Stimulated activated CD4-positive, alpha-beta T cell treated with anti-CD3 and anti-CD28 coated beads, Interleukin-2, amount 100 ng/mL, for 24 hours (primary cell): ENCODE measurements at places on chromosomes 6 and 20.
A peak's percentile ranks its signal among the peaks of the same experiment; 100 is the strongest.

GRCh38 chr6:5493806-5494205 is 232.5 kb downstream of the FARS2 start:
- DNase-seq: no peak

DNA sequence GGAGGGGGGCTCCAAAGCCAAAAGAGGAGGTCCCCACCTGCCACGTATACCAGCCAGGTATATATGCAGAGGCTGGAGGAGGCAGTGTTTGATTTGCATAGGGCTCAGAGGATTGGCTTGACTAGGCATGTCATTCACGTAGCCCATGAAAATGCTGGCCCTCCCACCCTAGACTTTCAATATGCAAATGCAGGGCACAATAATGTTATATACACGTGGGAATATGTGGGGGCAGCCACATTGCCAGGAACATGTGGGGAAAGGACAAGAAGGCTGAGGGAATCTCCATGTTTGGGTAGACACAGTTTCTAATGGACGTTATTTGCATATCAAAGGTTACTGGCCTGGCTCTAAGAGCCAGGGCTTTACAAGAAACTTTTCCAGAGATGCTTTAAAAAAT is 301.8 kb downstream of the FARS2 start:
- no peak for DNase-seq

DNA sequence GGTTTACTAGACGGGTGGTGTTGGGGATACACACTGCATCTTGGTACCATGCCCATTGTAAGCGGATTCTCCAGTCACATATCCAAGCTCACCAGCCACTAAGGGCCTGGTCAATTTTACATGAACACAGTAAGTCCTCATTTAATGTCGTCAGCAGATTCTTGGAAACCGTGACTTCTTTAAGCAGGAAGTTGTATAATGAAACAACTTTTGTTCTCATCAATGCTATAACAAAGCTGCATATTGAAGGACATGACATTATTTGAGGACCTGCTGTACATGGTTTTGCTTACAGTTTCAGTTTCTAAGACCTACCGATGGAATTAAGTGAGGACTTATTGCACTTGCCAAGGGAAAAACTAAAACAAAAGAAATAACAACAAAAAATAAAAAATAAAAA is 295.6 kb downstream of the SYNE1 start:
- no peak for DNase-seq

DNA sequence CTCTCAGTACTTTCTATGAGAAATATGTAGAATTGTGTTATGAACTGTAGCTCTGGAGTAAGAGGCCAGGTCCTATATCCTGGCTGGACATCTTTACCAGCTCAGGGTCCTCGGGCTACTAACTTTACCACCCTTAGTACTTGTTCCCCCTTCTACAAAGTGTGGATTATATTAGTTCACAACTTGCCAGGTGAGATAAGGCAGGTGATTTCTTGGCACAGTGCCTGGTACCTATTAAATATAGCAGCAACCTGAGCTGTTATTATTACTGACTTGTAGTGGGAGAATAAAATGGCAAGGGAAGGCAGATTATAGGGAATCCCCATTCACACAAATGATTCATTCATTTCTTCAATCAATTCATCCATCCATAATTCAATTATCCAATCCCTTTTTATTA is 150.1 kb downstream of the DOK5 start:
- DNase-seq: no peak

GRCh38 chr20:11445161-11445560 is 472.5 kb upstream of the BTBD3 start:
- DNase-seq: no peak

DNA sequence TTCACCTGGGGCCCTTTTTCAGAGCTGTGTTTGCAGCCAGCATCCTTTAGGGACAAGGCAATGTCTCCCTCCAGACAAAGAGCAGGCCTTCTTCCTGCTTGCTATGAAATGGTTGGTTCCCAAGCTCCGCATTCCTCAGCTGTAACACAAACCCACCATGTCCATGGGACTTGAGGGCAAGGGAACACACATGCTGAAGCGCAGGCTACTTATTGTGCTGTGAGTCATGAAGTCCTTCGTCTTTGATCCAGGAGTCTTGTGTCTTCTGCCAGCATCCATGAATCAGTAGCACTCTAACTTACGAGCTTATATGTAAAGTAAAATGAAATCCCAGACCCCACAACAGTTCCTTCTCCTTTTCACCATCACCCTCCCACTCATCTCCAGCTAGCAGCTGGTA is 59.0 kb downstream of the ANKRD60 start:
- DNase-seq: no peak

DNA sequence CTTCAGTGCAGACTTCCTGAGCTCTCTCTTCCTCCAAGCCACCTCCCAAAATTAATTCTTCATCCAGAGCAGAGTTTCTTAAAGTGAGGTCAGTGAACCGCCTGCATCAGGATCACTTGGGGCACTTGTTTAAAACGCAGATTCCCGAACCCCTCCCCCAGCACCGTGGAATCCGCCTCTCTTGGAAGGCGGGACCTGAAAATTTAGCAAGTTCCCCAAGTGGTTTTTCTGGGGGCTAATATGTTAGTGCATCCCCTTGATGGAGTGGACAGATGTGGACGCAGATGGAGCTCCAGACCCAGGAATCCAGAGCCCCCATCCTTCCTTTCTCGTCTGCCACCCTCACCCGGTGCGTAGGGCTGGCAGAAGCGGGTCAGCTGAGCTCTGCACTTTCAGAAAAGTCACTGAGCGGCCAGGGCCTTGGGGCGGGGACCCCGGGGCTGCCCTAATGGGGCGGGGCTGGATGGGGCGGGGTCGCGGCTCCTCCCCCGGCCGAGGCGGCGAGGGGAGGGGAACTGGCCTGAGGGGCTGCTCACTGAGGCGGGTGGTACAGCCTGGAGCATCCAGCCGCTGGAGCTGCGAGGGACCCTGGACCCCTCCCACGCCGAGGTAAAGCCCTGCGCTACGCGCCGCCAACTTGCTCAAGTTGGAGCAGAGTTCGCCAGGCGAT is at the start of the genes DEFB124 and REM1:
Gene DEFB124 (minus strand): TSS at position 370 of the 670 bp plus-strand sequence. CDS start 2,114 bp downstream, outside the sequence.
Gene REM1 (plus strand): TSS at position 531 of the 670 bp plus-strand sequence. CDS start 1,158 bp downstream, outside the sequence.
- no peak for DNase-seq

GRCh38 chr6:18034798-18035202 is 47.4 kb upstream of the KIF13A start:
- DNase-seq: no peak

DNA sequence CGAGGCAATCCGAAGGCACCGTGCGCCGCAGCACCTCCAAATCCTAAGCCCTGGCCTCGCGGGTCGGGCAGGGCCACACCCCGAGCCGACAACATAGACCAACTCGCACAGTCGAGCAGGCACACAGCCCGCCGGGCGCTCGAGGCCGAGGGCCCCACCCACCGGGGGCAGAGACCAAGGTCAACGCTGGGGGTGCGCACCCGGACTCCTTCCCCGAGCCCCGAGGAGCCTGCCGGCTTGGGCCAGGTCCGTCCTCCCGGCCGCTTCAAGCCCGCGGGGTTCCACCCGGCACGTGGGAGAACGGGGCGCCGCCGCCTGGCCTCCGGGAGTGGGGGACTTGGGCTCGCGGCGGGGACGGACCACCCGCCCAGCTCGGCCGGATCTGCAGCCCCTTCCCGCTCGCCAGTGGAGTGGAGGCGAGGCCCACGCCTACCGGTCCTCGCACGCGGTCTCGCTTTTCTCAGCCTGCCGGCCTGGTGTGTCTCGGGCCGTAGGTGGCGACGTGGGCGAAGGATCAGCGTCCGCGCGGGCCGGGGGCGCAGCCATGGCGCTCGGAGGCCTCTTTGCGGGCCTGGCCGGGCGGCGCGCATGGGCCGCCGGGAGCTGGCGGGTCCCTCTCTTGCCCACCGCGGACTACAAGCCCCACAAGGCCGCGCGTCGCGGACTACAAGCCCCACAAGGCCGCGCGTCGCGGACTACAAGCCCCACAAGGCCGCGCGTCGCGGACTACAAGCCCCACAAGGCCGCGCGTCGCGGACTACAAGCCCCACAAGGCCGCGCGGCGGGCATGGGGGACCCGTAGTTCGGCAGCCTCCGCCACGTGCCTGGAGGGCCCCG is at the start of gene UCKL1:
Gene UCKL1 (minus strand): TSS at position 590 of the 837 bp plus-strand sequence. CDS start 44 bp downstream, at position 546.
- peak; percentile 89 for DNase-seq

DNA sequence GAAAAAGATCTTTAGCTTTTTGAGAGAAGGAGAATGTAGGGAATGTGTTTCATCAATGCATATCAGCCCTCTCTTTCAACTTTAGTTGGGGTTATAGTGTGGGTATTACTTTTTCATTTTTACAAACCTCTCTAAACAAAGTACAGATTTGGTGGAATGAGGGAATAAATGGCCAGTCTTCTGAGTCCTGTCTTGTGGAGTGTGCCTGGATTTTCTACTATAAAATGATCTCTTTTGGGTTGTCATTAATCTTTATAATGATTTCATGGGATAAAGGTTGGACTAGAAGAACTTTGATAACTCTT is 209.3 kb downstream of the RNF144B start:
- DNase-seq: no peak

GRCh38 chr6:154632119-154632518 is 101.1 kb upstream of the SCAF8 start:
- no peak for DNase-seq

DNA sequence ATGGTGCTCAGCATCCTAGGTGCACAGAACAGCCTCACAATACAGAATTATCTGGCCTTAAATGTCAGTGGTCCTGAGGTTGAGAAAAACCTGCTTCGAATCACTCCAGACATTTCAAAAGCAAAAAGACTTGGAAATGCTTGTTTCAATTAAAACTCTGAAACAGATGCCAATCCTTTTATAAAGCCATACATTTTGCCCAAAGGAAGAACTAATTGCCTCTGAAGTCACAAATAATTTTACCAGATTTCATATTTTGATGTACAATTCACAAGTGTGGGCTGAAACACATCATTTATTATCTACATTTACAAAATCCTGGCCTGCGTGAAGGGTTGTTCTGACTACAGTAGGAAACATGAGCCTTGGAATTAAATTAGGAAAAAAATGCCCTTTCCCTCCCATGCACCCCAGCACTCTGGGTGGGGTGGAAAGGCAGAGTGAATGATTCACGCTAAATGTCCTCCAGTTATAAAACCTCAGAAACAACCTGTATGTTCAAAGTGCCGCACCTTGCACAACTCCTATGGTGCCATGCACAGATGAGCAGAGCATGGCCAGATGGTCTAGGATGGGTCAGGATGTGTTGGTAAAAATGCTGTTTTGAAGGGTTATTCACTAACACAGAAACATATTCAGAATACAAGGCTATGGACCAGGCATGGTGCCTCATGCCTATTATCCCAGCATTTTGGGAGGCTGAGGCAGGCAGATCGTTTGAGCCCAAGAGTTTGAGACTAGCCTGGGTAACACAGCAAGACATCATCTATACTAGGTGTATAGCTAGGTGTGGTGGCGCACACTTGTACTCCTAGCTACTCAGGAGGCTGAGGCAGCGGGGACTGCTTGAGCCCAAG is 87.0 kb downstream of the ZMYND8 start:
- DNase-seq: no peak

DNA sequence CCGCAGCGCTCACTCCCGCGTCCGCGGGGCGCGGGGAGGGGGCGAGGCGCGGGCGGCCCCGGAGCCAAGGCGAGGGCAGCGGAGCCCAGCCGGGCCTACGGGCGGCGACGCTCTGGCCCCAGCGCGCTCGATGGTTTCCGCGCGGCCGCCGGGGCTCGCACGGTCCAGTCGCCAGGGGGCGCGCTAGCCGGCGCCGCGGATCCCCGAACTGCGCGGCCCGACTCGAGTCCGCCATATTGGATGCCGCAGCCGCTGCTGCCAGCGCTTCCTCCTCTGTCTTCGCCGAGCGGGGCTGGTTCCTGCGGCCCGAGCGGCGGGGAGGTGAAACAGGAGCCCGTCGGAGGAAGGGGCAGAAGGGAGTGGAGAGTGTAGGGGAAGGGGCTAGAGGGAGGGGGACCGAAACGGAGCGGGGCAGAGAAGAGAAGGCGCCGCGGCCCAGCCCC is at the start of gene SCAF8:
Gene SCAF8 (plus strand): TSS at position 234 of the 443 bp plus-strand sequence. CDS start 485 bp downstream, outside the sequence.
- DNase-seq: peak; percentile 88

- no peak for DNase-seq
Observed at GRCh38 chr20:2519115-2519809, 10.5 kb upstream of the ZNF343 start.

DNA sequence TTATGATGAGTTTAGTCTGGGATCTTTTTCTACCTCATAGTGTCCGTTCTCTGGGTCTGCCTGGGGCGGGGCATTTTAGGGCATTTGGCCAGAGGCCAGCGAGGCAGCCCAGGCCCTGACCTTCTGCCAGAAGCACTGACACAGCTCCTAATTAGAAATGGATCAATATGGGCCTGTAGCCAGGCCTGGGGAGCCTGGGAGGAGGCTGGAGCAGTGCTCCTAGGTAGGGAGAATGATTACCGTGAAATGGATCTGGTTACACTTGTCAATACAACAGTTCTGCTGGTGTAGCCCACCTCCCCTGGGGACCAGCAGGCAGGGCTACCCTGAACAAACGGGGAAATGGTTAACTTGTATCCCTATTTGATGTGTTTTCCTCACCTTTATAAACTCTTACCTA is 23.0 kb downstream of the RALY start:
- no peak for DNase-seq

- DNase-seq: no peak
Observed at GRCh38 chr6:43989581-43990146, 137.6 kb downstream of the MRPL14 start.

- DNase-seq: no peak
Observed at GRCh38 chr6:18323935-18324705, 59.8 kb upstream of the DEK start.

GRCh38 chr20:24948939-24949679 is at the start of gene CST7:
Gene CST7, plus strand, starts transcription at chr20:24949269. Its CDS starts 237 bp downstream, at chr20:24949506.
- peak; percentile 83 for DNase-seq

DNA sequence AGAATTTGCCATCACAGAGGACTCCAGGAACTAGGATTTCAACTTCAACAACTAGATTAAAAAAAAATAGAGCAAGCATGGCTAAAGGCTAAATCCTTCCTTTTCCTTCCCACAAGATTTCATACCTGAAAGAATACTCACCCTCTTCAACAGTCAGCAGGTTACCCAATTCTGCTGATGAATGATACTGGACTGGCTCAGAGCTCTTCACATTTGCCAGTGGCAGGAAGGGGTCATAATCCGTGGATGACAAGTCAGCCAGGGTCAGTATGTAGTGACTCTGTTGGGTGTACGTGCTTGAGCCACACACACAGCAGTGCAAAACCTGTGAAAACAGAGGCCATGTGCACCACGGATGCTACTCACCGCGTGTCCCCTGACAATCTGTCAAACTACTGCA is 152.9 kb downstream of the INSM1 start:
- DNase-seq: no peak

DNA sequence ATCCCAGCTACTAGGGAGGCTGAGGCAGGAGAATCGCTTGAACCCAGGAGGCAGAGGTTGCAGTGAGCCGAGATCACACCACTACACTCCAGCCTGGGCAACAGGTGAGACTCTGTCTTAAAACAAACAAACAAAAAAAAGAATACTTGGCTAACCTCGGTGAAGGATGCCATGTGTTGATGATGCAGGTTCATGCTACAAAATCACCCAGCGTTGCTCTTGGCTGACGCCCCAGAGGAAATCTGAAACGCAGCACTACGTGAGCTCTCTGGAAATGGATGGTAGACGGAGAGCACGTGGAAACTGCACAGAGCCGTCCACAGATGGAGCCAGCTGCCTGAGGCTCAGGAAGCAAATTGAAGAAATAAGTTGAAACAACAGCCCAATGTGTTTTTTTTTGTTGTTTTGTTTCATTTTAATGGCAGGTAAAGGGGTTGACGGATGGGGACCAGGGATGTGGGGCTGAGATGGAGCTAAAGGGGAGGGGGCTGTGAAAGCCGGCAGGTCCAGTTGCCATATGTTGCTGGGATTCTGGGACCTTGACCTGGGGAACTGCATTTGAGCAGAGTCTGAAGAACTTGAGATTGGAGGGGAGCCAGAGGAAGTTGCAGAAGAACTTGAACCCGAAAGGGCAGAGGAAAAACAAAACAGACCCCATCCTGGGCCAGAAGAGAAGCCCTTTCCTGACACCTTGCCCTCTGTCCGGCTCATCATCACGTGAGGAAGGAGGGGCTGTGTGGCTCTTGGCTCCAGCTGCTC is 12.8 kb upstream of the MANBAL start:
- no peak for DNase-seq
